CMK (cell line): ENCODE measurements at places on chromosomes 5 and 9.

DNA sequence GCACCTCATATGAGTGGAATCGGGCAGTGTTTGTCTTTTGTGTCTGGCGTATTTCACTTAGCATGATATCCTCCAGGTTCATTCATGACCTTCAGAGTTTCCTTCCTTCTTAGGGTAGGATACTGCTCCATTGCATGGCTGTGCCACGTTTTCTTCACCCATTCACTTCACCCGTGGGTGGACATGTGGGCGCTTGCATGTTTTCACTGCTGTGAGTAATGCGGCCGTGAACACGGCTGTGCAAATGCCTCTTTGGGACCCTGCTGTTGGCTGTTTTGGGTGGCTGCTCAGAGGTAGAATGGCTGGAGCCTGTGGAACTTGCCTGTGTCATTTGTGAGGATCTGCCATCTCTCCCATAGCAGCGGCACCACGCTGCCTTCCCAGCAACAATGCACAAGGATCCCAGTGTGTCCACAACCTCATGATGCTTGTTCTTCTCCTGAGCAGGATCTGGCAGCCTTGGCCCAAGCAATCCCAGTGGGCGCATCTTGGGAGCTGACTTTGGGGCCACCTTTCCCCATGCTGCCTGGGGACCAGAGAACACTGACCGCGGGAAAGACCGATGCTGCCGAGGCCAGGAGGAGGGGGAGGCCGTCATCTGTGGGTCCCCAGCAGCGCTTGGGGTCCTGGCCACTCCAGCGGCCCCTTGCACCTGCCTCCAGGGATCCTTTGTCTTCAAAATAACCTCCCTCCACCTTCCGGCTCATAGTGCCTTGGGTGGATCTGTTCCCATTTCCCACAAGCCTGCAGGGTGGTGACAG lies 2.3 kb upstream of the SCGB3A1 start:
- DNase-seq = no peak

DNA sequence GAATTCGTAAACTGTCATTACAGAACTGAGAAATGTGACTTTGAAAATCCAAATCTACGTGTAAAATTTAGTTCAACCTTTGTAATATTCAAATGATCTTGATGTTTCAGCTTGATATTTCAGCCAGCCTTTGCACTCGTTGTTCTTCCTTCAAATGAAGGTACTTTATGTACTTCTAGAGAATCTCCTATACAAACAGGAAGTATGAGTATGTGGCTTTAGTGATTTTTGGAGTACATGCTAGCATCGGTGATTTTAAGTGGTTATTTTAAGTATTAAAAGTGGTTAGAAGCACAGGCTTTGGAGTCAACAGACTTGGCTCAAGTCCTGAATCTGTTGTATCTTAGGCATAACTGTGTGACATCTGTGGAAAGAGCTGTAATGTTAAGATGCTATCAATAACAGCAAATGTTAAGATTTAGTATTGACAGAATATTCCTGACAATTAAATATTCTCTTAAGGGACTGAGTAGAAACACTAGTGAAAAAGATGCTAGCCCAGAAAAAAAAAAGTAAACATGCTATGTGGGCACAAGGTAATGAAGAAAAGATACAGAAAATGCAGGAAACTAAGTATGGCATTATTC lies 398.0 kb downstream of the ADGRV1 start:
- DNase-seq = no peak

DNA sequence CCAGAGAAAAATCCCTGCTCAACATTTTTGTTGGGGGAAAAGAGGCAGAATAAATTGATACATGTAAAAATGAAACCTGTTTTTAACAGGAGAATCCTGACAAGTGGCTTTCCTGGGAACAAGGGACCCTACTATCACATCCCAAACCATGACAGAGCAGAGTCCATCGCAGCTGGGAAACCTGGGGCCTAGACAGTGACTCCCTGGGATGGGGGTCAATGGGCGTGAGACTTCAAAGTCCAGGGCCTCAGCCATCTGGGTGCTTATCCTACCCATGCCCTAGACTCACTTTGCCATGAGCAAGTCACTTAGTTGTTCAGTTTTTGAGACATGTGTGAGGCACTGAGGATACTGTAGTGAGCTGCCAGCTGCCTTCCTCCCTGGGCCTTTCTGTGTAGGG lies 5.7 kb downstream of the TCOF1 start:
- DNase-seq = no peak

DNA sequence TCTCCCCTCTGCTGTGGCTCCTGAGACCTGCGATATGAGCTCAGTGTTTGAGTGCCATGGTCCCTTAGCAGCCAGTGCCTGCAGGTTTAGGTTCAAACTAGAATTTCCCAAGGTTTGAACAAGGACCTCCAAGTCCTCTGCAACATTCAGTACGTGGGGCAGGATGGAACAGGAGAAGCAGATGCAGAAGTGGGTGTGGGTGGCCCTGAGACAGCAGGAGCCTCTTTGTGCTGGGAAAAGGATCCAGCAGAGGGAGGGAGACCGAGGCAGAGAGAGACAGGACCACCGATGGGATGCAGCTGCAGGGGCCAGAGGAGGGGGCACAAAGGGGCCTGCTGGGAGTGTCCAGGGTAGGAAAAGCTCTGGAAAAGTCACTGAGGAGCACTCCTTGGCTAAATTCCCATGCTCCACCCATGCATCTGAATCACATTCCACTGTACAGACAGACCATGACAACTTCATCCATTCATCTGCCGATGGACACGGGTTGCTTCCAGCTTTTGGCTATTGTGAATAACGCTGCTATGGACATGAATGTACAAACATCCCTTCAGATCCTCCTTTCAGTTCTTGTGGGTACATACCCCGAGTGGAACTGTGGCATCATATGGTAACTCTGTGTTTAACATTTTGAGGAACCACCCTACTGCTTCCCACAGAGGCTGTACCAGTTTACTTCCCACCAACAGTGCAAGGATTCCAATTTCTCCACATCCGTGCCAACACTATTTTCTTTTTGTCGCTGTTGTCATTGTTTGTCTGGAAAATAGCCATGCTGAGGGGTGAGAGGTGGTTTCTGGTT lies 26.7 kb upstream of the SUSD3 start:
- no peak for DNase-seq

DNA sequence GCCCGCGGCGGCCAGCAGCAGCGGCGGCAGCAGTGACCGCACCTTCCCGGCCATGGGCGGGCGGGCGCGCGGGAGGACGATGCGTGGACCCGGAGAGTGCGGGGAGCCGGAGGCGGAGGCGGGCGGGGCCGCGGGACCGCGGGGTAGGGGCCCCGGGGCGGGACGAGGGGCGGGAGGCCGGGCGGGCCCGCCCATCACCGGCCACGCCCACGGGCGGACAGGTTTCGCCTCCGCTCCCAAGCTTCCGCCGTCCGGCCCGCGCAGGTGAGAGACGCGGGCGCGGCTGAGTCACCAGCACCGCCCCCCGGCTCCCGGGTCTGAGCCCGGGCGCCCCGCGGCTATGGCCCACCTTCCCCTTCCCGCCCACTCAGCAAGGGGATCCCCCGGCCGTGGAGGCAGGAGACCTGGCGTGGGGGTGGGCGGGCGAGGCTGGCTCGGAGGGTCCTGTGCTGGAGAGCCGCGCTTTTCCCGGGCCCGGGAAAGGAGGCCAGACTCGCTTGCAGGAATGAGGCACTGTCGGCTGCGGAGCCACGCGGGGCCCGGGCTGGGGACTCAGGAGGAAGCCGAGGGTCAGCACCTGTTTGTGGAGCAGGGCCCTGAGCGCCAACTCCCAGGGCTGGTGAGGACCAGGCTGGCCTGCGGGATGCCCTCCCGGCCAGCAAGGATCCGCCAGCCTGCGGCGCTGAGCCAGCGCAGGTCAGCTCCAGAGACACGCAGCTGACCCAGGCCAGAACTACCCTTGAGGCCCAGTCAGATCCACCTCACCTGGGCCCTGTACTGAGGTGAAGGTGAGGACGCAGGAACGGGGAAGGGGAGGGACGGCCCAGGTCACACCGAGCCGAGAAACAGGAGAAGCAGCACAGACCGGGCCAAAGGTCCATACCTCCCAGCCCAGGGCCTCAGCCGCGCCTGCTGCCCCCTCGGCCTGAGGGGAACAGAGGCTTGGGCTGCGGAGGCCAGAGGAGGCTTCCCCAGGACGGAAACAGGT lies at the start of gene ENTPD2:
Gene ENTPD2, minus strand, starts transcription at position 118 of the 988 bp plus-strand sequence. Its CDS starts 64 bp downstream, at position 54.
- DNase-seq = no peak

GRCh38 chr5:7405277-7405676 lies 9.3 kb downstream of the ADCY2 start:
- no peak for DNase-seq

- DNase-seq = no peak
Measured at GRCh38 chr9:87830446-87830845, 52.2 kb upstream of the SPATA31E1 start.

DNA sequence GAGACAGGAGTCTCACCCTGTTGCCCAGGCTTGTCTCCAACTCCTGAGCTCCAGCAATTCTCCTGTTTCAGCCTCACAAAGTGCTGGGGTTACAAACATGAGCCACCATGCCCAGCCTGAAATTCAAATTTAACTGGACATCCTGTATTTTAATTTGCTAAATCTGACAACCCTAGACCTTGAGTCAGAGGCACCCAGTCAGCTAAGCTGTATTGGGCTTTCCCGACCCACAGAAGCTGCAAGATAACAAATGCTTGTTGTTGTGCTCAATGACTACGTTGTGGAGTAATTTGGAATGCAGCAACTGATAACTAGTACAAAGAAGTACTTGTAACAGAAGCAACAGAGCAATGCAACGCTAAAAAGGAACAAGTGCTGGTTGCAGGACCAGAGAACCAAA lies 533.1 kb downstream of the NTRK2 start:
- no peak for DNase-seq

DNA sequence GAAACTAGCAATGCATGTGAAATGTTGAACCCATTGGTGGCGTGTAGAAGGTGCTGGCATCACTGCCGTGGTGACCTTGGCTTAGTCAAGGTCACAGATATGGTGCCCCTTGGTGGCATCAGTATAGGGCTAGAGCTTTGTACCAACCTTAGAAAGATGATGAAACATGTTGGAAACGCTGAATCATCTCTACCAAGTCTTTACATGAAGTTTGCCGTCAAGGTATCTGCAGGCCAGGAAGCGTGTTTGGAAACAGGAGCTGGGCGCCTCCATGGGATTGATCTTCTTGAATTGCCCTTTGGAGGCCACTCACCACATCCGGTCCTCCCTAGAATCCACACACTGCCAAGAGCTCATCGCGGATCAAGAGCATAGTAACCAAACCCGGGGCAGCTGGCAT lies 16.9 kb upstream of the BOD1 start:
- DNase-seq = no peak

DNA sequence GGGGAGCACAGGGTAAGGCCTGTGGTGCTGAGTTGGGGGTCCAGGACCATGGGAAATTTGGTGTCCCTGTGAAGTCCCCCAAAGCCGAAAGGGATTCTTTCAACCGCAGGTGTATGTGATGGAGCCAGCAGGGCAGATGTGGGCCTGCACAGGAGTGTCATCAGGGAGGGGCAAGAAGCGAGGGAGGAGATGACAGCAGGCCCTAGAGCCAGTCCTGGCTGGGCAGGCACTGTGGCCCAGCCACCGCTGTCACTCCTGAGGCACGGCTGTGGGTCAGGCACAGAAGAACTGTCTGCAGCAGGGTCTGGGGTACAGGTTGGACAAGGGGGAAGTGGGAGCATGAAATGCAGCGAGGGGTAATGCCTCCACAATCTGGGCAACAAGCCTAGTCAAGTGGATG lies 4.8 kb downstream of the HK3 start:
- no peak for DNase-seq

DNA sequence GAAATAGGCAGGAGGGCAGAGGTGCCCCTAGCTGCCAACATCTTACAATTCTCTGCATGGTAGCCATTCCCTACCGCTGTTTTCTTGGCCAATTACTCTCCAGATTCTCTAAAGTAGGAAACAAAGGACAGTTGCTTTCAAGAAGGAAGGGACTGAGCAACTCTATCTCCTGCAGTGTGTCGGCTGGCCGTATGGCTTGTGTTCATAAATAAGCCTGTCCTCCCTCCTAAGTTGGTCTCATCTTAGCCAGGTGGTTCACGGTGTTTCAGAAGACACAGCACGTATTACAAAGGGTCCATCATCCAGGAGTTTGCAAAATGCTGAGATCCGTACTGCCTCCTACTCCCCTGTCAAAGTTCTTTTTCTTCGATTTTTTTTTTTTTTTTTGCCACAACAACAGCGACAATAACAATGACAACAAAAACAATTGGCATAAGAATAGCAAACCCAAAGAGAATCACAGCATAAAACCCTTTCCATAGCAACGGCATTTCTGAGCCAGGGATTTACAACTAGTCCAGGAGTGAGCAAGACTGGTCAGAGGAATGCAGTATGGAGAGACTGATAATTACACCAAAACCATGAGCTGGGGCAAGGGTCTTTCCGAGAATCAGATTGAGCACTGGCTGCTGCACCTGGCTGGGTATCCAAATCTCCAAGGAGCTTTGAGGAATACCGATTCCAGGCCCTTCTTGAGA lies 212.8 kb downstream of the SLIT3 start:
- no peak for DNase-seq

DNA sequence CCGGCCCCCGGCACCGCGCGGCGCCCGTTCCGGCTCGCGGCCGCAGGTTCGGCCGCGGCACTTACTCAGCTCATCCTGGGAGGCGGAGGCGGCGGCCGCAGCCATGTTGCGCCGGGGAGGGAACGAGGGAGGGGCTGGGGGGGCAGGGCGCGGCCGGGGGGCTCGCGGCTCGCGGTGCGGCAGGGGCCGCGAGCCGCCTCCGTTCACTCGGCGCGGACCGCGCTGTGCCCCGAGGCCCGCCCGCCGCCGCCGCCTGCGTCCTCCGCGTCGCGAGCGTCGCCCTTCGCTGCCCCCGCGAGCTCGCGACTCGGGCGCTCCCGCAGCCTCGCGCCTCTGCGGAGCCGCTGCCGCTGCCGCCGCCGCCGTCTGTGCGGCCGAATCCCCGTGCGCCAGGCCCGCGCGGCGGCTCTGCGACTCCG lies 735 bp downstream of the ECPAS start:
- DNase-seq = peak; percentile 11

DNA sequence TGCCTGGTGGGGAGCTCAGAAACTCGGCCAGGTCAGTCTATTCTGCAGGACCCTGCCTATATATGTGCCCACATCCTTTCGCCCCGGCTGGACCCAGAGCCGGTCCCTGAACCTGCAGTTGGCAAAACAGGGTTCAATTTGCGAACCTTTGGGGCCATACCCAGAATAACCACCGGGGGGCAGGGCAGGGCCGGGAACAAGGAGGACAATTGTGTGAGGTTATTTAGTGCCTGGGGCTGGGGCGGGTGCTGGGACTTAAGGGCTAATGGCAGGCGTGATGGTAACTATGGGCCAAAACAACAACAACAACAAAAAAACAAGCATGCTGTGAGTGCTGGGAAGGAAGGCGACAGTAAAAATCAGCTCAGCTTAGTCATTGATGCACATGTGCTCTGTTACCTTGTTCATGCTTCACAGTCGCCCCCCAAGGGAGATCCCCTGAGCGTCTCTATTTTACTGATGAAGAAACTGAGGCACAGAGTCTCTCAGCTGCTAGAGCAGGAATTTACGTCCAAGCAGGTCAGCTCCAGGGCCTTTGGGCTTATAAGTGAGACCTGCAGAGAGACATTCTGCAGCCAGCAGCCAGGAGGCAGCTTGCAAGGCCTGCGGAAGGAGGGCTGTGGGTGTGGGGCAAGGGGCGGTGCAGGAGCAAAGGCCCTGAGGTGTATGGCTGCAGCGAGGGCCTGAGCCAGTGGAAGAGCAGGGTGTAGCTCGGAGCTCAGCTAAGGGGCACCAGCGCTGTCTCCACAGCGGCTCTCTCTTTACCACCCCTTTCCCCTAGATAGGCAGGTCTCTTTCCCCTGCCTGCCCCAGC lies 106.0 kb downstream of the PHF2 start:
- DNase-seq = no peak
